Activated CD4-positive, alpha-beta T cell treated with anti-CD3 and anti-CD28 coated beads, Interleukin-2, Interleukin-4, amounts not matched to agents 100 ng/mL and 50 ng/mL, durations not matched to agents 16 hours and 8 hours (primary cell): ENCODE measurements at places on chromosomes 5 and 9.

GRCh38 chr5:88664645-88665044 lies 218.3 kb downstream of the MEF2C start:
- no peak for DNase-seq

- DNase-seq, result no peak
Observed at GRCh38 chr9:108156270-108156998, 666.9 kb upstream of the KLF4 start.

- DNase-seq, result no peak
Observed at GRCh38 chr5:91103353-91104061, 279.6 kb downstream of the ARRDC3 start.

DNA sequence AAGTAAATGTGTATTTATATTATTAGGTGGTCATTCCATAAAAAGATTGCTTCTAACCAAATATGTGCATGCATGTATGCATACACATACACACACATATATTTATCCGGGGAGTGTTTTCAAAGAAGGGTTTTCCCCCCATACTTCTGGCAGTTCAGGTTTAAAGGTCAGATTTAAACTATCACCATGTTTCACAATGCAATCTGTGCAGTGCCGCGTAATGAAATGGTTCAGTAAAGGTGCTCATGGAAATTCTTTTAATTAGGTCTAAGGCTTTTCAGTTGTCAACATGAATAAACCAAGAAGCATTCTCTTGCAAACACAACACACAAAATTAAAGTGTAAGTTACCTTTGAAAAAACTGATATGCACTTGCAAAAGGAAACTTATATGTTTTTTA lies 211.0 kb downstream of the CRB2 start:
- DNase-seq, result no peak

DNA sequence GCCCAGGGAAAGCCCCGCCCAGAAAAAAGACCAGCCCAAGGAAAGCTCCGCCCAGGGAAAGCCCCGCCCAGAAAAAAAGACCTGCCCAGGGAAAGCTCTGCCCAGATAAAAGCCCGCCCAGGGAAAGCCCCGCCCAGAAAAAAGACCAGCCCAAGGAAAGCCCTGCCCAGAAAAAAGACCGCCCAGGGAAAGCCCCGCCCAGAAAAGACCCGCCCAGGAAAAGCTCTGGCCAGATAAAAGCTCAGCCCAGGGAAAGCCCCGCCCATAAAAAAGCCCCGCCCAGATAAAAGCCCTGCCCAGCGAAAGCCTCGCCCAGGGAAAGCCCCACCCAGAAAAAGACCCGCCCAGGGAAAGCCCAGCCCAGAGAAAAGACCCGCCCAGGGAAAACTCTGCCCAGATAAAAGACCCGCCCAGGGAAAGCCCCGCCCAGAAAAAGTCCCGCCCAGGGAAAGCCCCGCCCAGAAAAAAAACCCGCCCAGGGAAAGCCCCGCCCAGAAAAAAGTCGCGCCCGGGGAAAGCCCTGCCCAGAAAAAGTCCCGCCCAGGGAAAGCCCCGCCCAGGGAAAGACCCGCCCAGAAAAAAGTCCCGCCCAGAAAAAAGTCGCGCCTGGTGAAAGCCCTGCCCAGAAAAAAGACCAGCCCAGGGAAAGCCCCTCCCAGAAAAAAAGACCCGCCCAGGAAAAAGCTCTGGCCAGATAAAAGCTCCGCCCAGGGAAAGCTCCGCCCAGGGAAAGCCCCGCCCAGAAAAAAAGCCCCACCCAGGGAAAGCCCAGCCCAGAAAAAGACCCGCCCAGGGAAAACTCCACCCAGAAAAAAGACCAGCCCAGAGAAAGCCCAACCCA lies 11.9 kb downstream of the GRIN1 start:
- peak; percentile 78 for DNase-seq

GRCh38 chr5:149810856-149811255 lies 80.7 kb downstream of the PPARGC1B start:
- no peak for DNase-seq

- DNase-seq, result no peak
Observed at GRCh38 chr5:112862085-112862484, 998 bp downstream of the SRP19 start.

GRCh38 chr5:100402071-100402470 lies 133.1 kb upstream of the FAM174A start:
- DNase-seq, result no peak

DNA sequence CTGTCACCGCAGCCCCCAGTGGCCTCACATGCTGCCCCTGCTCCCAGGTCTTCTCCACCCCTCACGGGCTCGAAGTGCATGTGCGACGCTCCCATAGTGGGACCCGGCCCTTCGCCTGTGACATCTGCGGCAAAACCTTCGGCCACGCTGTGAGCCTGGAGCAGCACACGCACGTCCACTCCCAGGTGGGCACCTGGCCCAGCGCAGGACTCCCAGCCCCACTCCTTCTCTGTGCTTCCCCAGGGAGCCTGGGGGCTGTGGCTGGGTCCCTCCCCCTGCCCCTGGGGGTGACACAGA lies 10.5 kb downstream of the GFI1B start:
- DNase-seq, result no peak

GRCh38 chr9:114908104-114908622 lies 22.2 kb downstream of the TNFSF8 start:
- DNase-seq, result no peak

DNA sequence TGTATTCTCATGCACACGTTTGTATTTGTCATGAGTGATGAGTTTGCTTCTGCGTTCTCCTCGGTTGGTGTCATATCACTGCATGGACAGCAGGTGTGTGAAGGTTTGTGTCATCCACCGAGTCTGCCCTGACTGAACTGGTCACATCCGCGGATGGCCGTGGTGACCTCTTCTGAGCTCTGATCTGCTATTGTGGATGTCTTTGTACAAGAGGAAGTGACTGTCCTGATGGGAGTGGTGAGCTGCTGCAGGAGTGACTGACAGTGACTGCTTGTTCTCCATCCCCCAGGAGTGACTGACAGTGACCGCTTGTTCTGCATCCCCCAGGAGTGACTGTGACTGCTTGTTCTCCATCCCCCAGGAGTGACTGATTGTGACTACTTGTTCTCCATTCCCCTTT lies 69.9 kb downstream of the EHMT1 start:
- no peak for DNase-seq

GRCh38 chr5:84255315-84255714 lies 129.4 kb downstream of the EDIL3 start:
- no peak for DNase-seq

GRCh38 chr5:179292681-179293635 lies 52.3 kb downstream of the ADAMTS2 start:
- no peak for DNase-seq

- DNase-seq, result no peak
Observed at GRCh38 chr5:140113180-140113698, 670 bp upstream of the PURA start.

- DNase-seq, result no peak
Observed at GRCh38 chr5:116320486-116320885, 235.7 kb downstream of the COMMD10 start.

DNA sequence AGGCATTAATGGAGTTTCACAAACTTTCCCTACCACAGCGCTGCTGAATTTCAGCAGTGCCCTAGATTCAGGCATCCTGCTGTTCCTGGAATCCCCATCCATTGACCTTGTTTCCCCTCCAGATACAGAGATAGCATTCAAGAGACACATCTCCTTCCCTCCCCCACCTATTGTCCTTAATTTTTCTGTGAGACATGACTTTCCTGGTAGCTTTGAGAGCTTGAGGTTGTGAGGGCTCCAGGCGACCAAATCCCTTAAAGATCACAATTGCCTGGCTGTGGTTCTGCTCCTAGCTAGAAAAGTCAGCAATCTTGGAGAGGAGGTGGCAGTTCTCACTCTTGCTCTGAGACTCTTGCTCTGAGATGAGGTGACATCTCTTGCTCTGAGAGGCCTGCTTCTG lies 48.0 kb downstream of the PRR16 start:
- DNase-seq, result no peak

DNA sequence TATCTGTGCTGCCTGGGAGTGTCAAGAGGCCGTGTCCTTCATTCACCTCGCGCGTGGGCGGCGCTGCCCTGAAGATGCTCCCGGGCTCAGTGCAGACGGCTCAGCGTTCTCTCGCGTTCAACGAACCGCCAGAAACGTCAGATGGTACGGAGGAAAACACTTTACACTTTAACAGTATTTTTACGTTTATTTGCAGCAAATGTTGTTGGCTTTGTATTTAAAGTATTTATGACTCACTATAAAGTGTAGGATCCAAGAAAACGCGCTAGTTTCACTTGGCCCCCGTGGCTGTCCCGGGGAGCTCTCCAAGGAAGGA lies 544 bp upstream of the ERCC6L2 start:
- peak; percentile 46 for DNase-seq

DNA sequence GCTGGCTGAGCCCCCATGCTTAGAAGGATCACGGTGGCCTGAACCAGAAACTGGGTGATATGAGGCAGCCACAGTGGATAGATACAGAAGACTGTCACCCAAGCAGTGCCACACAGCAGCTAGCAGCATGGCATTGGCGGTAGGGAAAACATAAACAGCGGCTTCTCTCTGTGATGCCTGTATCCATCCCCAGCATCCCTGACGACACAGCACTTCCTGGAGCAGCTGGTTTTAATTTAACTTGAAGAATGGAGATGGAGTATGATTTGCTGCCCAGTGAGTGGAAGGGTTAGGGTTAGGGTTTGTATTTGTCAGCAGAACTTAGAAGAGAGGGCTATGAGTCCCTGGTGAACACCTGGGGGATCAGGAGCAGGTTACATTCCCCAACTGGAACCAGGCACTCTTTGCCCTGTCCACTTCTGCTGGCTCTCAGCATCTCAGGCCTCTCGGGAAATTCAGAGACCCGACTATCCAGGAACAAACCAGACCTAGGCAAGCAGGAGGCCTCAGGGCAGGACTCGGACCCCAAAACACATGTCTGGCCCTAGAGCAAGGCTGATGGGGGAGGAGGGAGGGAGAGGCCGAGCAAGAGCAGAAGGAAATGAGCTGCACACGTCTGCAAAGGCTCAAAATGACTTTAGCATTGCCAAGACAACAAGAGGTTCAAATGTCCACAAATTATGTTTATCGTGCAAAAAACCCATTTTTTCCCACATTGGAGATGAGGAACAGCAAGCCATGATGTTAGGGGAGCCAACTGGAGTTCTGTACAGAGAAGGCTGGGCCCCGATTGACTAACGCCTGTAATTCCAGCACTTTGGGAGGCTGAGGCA lies 6.5 kb upstream of the GGTA1 start:
- no peak for DNase-seq

GRCh38 chr9:136488247-136489214 lies 5.7 kb upstream of the SEC16A start:
- DNase-seq, result peak; percentile 66

DNA sequence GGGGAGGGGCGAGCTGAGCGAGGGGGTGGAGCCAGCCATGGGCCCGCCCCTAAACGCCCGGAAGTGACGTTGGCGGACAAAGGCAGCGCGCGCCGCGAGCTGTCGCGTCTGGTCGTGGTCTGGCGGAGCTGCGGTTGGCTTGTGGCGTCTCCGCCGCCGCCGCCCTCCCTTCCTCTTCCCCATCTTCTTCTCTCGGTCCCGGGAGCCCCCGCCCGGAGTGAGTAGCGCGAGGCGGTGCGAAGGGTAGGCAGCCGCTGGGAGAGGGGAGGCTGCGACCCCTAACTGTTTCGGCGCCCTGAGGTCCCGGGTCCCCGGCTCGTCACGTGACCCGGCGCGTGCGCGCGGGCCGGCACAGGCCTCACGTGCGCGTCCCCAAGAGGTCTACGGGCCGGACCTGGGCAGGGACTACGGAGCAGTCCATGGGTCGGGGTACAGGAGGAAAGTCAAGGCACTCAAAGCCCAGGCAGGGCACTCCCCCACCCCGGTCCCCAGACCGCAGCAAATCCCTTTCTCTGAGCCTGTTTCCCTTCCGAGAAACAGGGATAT lies at the start of gene NTMT1:
TSS of gene NTMT1 (plus strand) at position 85 of the 546 bp plus-strand sequence. CDS start 6,541 bp downstream, outside the sequence.
- peak; percentile 90 for DNase-seq

GRCh38 chr9:113331780-113332179 lies 8.3 kb downstream of the WDR31 start:
- DNase-seq, result no peak

GRCh38 chr9:123345567-123345955 lies 10.4 kb upstream of the CRB2 start:
- DNase-seq, result no peak

DNA sequence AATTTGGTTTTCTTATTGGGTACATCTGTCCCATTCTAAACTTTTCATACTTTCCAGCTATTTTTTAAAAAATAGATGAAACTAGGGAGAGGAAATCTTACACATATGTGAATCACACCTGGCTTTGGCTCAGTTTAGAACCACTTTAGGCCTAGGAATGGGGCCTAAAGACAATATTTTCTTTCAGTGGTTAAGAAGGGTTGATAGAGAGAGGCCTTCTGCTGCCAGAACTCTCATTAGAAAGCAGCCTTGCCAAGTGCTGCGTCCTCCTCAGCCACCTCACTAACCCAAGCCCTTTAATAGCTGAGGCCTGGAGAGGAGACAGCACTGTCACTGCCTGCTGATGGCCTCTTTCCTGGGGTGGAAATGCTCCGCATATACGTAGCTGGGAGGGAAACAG lies 167.5 kb downstream of the SAXO1 start:
- no peak for DNase-seq

DNA sequence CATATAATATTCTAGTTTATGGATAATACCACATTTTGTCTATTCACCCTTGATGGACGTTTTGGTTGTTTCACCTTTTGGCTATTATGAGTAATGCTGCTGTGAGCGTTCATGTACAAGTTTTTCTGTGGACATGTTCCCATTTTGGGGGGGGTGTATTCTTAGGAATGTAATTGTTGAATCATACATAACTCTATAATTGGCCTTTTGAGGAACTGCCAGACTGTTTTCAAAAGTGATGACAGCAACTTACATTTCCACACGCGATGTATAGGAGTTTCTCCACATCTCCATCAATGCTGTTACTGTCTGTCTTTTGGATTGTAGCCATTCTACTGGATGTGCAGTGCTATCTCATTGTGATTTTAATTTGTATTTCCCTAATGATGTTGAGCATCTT lies 69.8 kb downstream of the SLC46A2 start:
- no peak for DNase-seq

GRCh38 chr5:162128117-162128516 lies 60.5 kb downstream of the GABRG2 start:
- DNase-seq, result no peak

DNA sequence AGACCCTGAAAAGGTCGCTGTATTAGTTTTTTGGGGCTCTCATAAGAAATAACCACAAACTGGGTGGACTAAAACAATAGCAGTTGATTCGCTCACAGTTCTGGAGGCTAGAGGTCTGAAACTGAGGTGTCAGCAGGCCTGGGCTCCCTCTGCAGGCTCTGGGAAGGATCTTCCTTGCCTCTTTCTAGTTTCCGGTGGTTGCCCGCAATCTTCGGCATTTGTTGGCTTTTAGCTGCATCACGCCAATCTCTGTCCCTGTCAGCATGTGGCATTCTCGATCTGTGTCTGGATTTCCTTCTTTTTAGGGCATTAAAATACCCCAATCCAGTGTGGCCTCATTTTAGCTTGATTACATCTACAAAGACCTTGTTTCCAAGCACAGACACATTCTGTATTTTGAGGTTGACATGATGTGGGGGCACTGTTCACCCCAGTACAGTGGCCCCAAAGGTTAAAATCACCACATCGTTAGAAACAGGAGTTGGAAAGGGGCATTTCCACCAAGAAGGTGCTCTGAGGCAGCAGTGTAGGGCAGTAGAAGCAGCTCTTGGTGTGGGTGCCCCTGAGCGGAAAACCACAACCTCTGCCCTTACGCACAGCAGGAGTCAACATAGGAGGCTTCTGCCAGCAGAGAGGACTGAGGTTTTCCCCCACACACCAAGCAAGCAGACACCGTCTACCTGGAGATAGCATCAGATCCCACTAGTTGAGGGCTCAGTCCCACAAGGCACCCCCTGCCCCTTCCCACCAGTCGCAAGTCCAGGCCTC lies 13.5 kb downstream of the ZNF79 start:
- DNase-seq, result peak; percentile 48

- no peak for DNase-seq
Observed at GRCh38 chr9:76962732-76963131, 56.7 kb upstream of the FOXB2 start.
